HAP-1 (cell line): ENCODE measurements at places on chromosomes 7 and 10.

DNA sequence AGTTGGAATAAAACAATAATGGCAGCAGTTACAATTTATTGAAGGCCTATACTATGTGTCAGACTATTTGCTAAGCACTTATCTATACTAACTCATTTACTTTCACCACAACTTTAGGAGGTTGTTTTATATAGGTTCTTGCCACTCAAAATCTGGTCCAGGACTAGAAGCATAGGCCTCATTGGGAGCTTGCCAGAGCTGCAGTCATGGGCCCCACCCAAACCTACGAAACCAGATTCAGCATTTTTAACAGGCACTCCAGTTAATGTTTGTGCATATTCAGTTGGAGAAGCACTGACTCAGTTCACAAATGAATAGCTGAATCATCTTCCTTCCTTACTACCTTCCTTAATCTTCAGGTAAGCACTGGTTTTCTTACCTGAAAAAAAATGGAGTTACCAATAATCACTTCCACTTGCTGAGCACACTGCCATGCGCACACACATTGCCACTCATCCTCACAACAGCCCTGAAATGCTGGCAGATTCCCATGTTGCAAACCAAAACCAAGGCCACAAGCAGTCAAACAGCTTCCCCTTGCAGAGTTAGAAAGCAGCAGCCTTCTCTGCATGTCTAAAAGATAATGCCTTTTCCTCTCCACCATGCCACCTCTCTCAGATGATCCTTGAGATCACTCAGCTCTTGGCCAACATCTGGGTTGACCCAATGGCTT is 122.4 kb downstream of the SLC16A9 start:
- DNase-seq: no peak

DNA sequence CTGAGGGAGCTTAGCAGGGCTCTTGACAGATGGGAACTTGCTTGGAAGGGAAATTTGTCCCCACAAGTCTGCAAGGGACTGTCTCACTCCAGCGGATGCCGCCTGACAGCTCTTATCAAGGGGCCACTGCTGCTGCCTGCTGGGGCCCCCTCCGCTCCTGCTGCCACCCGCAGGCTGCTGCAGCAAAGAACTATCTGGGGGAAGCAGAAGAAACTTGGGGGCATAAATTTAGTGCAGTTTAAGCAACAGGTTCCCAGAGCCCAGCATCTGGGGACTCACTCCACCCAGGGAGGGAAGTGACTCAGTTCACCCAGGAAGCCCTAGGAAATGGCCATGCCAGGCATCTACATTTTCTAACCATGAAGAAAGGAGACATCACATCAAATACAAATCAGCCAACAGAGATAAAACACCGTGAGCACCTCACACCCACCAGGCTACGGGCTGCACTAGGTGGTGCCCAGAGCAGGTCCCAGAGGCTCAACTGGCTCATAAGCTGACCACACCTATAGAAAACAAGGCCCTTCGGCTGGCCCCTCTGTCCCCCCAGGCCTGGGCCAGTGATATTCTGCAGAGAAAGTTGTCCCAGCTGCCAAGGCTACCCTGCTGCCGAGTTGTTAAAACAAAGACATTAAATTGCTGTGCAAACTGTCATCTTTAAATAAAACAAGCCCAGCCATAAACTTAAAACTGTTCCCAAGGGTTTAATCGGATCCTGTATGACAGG is 3.7 kb downstream of the RGS10 start:
- no peak for DNase-seq

- no peak for DNase-seq
Observed at GRCh38 chr7:114830952-114831351, 90.9 kb upstream of the MDFIC start.

DNA sequence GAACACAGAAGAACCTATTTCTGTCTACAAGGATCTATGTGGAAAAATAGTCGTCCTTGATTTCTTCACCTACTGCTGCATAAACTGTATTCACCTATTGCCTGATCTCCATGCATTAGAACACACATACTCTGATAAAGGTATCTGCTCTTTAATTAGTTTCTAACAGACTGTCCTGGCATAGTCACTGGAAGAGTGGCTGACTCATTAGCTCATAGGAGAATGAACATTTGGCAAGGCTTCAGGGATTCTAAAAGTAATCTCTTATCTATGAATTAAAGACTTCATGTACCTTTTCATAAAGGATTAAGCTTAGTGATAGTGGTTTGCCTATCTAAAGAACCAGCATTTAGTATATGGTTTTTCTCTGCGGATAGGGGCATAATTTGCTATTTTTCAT is 4.1 kb downstream of the NHLRC2 start:
- no peak for DNase-seq

GRCh38 chr7:115379321-115379720 is 457.4 kb downstream of the MDFIC start:
- no peak for DNase-seq

DNA sequence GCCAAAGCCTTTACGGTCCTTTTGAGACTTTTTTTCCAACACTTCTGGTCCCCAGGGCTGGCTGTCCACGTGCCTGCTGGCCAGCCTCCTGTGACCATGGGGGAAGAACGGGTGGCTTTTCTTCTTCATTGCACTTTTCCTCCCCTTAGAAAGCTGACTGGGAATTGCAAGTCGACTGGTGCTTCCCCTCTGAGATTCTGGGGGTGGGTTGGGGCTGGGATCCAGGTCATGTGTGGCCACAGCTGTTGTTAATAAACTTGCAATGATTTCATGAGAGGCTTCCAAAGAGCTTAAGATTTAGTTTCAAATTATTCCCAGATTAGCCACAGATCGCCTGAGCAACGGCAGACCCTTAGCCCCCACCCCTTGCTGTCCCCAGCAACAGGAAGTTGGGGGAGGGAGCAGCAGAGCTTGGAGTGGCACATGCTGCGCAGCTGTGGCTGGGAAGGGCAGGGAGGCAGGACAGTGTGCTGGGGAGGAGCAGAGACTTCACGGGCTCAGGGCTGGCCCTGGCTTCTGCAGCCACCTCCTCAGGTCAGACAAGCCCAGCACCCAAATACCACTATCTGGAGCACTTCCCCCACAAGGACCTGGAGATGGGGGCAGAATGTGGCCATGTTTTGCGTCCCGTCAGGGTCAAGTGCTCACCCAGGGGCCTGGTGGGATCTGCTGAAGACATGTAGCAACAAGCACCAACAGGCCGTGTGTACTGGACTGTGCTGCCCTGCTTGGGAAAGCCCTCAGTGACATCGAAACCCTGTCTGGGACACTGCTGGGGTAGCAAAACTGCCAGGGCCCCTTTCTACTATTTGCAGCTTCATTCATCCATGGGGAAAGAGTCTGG is 147.1 kb downstream of the RNF216 start:
- no peak for DNase-seq

DNA sequence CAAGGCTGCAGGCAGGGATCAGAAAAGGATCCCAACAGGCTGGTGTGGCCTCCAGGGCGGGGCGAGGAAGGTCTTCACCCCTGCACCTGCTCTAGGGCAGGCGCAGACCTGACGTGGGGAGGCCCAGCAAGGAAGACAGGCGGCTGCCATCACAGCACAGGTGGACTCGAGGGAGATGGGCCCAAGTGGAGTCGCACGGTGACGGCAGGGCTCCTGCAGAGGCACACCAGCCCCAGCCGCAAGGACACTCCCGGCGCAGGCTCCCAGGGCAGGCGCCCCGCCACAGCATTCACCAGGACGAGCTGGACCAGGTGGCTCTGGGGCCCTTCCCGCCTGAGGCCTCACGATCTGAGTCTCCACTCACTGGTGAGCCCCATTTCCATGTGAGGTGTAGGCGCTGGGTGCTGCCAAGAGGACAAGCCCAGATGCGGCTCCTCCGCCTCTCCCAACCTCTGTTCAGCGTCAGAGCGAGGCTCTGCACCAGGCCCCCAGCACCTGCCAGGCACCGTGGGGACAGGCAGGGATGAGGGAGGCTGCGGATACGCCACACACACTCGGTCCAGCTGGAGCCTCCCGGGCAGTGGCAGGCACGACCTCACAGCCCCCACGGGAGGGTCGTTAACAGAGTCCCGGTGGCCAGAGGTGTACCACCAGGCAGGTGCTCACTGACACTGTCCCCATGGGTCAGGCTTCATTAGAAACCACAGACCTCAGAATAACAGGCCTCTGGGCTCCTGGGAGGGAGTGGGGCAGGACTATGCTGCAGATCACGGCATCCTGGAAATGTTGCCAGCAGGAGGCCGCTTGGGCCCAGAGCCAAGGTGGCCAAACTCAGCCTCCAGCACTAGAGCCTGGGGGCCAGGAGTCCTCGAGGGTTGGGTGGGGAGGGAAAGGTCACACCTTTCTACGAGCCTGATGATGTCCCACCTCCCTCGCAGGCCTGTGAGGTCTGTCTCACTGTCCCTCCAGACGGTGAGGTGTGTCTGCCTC is 111.6 kb downstream of the MAD1L1 start:
- no peak for DNase-seq

DNA sequence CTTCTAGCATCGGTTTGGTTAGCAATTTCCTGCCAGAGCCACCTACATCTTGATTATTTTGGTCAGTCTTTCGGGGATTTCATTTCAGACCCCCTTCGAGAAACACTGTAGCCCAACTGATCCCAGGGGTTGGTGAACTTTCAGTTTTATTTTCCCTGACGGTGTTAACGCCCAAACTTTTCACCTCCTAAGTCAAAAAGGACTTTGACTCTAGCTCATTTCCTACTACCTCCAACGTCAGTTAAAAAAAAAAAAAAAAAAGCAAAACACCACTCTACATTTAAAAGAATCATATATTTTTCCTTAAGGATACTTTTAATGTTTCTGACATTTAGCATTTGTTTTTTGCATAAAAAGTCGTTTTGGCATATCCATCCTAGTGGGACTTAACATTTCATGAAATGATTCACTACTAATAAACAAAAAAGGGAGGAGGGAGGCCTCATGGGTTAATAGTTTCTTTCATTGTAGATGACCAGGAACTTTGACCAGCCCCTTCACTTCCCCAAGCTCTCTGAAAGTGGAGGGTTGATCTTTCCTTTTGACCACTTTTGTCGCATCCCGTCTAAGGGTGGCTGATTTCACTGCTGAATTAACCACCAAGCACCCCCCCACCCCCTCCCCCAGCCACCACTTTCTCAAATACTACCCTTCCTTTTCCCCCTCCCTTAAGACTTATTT is 764 bp upstream of the TCF7L2 start:
- no peak for DNase-seq

- peak; percentile 28 for DNase-seq
Observed at GRCh38 chr10:96124230-96125141, 5.6 kb upstream of the ZNF518A start.

GRCh38 chr7:126370038-126370668 is 882.6 kb downstream of the GRM8 start:
- DNase-seq: no peak

- DNase-seq: no peak
Observed at GRCh38 chr7:37176079-37176478, 272.6 kb downstream of the ELMO1 start.

- no peak for DNase-seq
Observed at GRCh38 chr10:15814565-15814964, 45.7 kb downstream of the MINDY3 start.

DNA sequence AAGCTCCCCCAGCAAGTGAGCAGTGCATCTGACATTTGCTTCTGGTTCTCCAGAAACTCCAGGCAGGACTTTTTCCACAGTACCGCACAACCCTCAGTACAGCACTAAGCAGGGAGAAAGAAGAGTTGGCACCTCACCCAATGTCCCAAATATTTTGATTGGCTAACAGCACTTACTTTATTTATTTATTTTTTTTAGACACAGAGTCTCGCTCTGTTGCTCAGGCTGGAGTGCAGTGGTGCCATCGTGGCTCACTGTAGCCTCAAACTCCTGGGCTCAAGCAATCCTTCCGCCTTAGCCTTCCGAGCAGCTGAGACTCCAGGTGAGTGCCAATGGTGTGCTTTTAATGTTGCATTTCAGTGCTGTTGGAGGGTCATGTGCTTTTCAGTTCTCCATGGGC is 200.3 kb upstream of the ZMIZ1 start:
- DNase-seq: no peak

DNA sequence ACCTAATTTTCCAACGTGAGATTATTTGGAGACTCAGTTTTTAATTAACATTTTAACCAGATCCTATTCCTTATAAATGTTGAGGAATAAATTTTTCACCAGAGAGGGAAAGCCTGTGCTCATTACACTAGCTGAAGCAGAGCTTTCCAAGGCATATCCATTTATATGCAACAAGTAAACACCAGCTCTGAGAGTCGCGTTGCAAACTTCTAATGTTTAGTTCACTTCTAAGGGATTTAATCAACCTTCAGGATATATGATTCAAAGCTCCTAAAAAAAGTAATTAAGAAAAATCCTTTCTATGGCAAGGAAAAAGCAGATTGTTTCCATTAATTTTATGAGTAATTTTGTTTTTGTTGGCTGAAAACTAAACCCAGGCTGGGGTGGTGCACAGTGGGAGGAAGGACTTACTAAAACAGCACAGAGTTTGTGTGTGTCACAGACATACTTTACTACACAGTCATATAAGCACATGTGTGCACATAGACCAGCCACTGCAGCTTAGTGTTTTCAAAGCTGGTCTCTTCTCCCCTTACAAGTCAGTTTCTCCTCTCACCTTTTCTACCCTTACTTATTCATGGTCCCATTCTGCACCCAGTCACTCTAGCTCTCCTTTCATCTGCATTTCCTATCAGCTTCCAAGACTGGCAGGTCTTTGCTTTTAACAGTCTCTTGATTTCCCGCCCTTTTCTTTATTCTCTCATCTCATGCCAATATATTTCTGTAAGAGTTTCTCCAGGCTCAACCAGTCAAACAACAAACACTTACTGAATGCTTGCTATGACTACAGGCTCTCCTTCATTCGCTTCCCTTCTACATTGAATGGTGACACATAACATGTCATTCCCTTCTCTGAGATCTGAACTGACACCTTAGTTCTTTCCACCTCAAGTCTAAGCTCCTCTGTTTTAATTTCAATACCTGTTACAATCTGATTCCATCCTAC is 81.1 kb upstream of the FZD1 start:
- DNase-seq: no peak

- no peak for DNase-seq
Observed at GRCh38 chr10:114336823-114337509, 67.3 kb downstream of the AFAP1L2 start.

DNA sequence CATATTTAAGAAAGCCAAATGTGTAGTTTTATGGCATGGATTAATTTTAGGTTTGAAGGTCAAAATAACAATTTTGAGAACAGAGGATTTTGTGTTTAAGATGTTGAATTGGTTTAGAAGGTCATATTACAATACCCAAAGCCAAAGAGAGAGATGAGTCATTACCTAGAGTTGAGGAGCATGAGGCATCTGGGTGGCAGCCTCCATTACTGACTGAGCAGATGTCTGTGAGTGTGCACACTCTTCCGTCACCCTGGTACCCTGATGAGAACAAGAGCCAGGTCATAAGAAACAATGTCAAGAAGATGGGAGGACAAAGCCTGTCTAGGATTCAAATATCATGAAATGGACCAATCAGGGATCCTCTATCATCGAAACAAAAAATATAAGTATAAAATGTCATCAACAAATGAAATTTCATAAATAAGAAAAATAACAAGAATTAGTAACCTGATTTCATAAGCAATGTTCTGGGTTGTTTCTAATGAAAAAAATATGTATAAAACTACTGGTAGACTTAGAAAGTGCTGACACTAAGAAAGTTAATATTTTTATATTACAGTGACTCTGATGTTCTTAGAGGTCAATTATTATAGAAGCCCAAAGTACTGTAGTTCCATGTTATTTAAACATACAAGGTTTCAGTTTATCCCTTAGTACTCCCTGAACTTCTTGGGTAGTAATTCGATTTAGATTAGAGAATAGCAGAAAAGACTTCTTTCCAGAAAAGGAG is 20.0 kb downstream of the CUBN start:
- no peak for DNase-seq

GRCh38 chr10:12251581-12251980 is 55.6 kb downstream of the CDC123 start:
- no peak for DNase-seq
